Effector memory CD8-positive, alpha-beta T cell (primary cell): ENCODE measurements at places on chromosomes 5 and 9.

- peak; percentile 49 for DNase-seq
Measured at GRCh38 chr5:115544043-115544435, 536 bp downstream of the FEM1C start.

DNA sequence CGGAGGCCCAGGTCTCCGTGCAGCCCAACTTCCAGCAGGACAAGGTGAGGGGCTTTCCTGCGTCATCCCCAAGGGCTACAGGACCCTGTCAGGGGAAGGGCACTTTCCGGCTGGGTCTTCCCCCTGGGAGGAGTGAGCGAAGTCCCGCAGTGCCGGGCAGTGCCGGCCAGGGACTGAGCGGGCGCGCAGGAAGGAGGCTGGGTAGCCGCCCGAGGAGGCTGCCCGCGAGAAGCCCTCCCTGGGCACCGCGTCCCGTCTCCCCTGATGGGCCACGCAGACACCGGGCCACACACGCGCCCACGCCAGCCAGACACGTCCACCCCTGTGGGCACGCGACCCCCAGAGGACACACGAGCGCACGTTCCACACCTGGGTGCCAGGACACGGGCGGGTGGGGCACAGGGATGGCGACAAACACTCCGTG lies 357 bp downstream of the PTGDS start:
- DNase-seq: no peak

GRCh38 chr9:135782946-135783345 lies 81.0 kb downstream of the KCNT1 start:
- DNase-seq: no peak

- DNase-seq: no peak
Measured at GRCh38 chr5:149474198-149474597, 77.0 kb downstream of the CSNK1A1 start.

GRCh38 chr9:112332214-112332613 lies 1.2 kb downstream of the PTBP3 start:
- no peak for DNase-seq

GRCh38 chr5:95791751-95792150 lies 30.8 kb downstream of the GLRX start:
- no peak for DNase-seq

DNA sequence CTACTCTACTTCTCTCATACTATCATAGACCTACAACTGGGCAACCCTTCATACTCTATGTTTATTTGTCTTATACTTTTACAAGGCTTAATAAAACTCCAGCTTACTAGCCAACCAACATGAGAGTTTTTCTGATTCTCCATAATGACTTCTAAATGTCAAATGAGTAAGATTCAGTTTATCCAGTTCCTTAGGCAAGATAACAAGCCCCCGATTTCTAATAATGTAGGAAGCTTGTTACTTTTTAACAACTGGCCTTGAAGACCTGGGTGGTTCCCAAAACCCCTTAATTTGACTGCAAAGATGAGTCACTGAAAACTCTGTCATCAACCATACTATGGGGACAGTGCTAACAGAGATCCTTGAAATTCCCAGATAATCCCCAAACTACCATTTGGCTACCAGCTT lies 294.6 kb upstream of the ACTBL2 start:
- DNase-seq: no peak

DNA sequence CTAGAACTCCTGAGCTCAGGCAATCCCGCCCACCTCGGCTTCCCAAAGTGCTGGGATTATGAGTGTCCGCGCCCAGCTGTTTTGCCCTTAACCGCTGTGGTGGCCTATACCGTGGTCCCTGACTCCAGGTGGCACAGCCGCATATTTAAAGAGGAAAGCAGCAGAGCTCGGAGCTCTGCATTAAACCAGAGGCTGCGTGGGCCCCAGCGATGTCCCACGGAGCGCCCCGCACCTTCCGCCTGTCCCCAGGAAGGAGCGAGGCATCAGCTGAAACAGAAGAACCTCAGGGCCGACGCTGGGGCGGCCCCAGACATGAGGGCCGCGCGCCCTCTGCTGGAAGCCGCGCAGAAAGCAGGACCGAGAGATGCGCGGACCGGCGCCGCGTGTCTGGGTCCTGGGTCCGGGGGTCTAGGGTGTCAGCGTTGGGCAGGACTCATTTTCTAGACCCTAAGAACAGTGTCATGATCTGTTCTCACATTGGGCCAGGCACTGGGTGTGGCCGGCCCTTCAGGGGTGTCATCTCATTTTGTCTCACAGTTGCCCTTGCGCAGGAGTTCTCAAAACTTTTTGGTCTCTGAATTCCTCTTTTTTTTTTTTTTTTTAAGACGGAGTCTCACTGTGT lies 37.7 kb downstream of the LAMC3 start:
- peak; percentile 55 for DNase-seq
